ENCODE measurements at places on chromosomes 1 and 21.

- DNase-seq, result no peak
These were observed 41.2 kb downstream of the TDRD5 start for GRCh38 chr1:179632868-179633267.

DNA sequence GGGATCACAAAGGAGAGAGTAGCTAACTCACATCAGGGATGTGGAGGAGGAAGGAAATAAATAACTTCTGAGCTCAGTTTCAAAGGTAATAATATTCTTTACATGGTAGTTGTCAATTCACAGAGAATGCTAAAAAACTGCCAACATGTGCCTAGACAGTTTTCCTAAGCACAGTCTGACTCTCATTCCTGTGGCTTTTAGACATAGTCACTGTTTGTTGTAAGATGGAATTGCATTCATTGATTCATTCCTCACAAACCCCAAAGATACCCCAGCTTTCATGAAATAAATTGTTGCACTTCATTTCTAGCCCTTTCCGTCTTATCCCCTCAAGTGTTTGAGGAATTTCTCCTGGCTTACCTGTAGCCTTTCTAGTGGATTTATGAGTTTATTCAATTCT lies 263.9 kb downstream of the NTNG1 start:
- DNase-seq, result no peak

GRCh38 chr1:3440300-3440681 lies 14.2 kb upstream of the ARHGEF16 start:
- no peak for DNase-seq

DNA sequence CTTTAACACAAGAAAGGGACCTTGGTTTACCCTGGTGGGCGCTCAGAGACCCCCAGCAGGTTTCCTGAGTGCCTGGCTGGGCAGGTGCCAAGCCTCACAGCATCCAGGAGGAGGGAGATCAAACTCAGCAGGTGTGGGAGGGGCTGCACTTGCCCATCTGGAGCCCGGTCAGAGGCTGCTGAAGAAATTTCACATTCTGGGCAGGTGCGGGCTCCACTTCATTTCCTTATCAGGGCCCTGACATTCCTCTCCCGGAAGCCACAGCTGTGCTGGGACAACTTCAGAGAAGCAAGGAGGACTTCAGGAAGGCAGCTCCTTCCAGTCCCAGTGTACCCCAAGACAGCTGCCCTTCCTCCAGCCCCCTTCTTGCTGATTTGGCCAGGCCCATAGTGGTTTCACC lies 82.9 kb downstream of the ITPKB start:
- no peak for DNase-seq

DNA sequence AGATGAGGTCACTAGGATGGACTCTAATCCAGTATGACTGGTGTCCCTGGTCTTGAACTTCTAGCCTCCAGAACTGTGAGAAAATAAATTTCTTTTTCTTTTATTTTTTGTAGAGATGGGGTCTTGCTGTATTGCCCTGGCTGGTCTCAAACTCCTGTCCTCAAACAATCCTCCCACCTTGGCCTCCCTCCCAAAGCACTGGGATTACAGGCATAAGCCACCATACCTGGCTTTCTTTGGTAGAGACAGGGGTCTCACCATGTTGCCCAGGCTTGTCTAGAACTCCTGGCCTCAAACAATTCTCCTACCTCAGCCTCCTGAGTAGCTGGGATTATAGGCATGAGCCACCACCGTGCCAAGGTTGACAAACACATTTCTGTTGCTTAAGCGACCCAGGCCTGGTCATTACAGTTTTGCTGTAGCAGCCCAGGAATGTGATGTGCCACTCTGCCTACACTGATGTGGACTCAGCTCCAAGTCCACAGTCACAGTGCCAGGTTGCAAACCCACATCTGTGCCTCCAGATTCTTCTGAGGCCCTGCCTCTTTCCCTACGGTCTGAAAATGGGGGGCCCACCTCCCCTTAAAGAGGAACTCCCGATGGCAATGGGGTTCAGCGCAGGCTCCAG lies 15.9 kb downstream of the PYCR2 start:
- no peak for DNase-seq
